ENCODE measurements at places on chromosomes 12 and 14.

DNA sequence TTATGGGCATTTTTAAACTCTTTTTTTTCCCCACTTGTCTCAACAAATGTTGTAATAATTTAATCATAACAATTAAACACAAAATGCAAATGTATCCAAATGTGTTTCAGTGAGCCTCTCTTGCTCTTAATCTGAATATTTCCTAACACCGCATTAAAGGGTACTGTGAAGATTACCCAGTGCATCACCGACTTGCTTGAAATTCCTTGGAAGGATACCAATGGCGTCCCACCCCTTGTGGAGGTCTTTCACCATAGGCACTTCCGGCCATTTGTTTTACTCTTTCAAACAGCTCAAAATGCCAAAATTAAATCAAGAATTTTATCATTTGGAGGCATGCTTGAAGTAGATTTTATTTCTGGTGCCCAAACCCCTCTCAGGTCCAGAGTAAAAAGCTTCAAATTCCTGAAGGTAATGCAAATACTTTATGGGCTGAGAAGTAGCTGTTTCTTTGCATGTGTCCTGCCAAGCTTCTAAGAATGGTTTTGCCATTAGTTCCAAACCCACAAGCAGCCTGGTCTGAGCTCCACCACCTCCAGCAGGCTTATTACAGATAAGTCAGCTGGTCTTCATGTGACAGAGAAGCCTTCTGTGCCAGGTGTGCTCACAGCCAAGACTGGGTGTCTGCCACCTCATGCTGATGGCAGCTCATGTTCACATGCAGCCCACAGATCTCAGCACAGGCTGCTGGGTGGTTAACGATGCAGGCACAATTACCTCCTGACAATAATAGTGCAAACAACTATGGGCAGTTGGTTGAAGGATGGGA, 16.4 kb upstream of the NUDT4 start:
- DNase-seq = no peak

DNA sequence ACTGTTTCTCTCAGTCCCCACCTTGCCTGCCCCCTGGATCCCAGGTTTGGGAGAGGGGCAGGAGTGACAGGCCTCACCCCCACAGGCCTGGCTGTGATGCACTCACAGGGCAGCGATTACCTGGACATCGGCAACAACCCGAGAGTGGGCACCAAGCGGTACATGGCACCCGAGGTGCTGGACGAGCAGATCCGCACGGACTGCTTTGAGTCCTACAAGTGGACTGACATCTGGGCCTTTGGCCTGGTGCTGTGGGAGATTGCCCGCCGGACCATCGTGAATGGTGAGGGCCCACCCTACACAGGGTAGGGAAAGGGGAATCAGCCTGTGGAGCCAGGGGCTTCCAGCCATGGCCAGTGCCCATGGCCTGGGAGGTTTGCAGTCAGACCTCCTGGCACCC, 8.6 kb downstream of the ACVRL1 start:
- DNase-seq = no peak

DNA sequence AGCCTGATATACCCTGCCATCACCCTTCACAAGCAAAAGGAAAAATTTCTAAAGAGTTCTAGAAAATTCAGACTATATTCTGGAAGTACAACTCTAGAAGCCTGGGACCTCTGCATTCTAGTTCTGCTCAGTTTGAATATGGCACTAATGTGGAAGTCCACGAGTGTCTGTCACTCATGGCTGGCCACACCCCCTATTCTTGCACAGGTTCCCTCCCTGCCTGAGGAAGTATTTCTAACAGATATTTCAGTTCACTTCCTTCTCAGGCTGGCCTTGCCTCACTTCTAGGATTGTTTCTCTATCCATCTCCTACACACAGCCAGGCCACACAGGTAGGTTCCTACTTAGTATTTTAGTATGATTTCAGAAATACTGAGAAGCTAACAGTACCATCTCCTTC, 67.4 kb downstream of the PHLDA1 start:
- no peak for DNase-seq

DNA sequence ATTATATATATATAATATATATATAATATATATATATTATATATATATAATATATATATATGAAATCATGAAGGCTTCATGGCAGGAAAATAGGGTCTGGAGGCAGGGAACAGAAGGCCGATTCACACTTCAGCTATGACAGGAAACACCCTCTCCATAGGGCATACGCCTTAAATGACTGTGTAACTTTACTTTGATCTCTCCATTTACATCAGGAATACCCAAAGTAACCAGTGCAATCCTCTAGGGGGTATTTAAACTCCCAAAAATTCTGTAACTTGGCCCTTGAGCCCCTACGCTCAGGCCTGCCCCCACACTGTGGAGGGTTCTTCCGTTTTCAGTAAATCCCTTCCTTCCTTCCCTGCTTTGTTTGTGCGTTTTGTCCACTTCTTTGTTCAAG, 40.4 kb upstream of the PPP2R5C start:
- no peak for DNase-seq

GRCh38 chr14:69999261-69999674, 120.1 kb downstream of the SMOC1 start:
- no peak for DNase-seq

DNA sequence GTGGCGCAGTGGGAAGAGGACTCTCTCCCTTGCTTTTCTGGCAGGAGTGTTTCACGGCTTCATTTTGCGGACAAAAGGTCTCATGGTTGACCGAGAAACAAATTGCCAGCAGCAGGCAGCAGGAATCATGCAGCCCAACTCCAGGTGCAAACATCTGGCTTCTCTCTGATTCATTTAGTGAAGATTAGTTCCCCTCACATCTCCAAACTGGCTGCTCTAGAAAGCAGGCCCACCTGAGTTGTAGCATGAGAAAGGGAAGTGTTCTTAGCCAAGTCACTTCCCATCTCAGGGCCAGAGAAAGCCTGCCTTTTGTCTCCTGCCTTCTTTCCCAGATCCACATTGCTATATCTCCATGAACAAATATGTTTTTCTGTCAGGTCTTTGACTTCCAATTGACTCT, 120.8 kb upstream of the CCDC196 start:
- no peak for DNase-seq

DNA sequence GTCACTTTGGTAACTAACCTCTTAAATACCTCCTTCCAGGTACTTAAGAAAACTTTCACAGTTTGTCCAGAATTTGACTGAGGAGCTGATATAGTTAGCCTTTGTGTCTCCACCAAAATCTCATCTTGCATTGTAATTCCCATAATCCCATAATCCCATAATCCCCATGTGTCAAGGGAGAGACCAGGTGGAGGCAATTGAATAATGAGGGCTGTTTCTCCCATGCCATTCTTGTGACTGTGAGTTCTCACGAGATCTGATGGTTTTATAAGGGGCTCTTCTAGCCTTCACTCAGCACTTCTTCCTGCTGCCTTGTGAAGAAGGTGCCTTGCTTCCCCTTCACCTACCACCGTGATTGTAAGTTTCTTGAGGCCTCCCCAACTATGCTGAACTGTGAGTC, 7.8 kb upstream of the NOVA1 start:
- DNase-seq = no peak

- DNase-seq = peak; percentile 47
These were observed 2.6 kb downstream of the DNAJC22 start for GRCh38 chr12:49349266-49349665.

- DNase-seq = no peak
These were observed 353 bp downstream of the BAG5 start for GRCh38 chr14:103562179-103562428.

GRCh38 chr12:3458041-3458440, 33.0 kb upstream of the PRMT8 start:
- DNase-seq = no peak

GRCh38 chr14:95236221-95236620, 78.9 kb upstream of the DICER1 start:
- DNase-seq = no peak

- DNase-seq = no peak
These were observed 13.5 kb downstream of the PTGER2 start for GRCh38 chr14:52327374-52328226.

GRCh38 chr12:113893221-113893620, 72.9 kb downstream of the RBM19 start:
- no peak for DNase-seq

DNA sequence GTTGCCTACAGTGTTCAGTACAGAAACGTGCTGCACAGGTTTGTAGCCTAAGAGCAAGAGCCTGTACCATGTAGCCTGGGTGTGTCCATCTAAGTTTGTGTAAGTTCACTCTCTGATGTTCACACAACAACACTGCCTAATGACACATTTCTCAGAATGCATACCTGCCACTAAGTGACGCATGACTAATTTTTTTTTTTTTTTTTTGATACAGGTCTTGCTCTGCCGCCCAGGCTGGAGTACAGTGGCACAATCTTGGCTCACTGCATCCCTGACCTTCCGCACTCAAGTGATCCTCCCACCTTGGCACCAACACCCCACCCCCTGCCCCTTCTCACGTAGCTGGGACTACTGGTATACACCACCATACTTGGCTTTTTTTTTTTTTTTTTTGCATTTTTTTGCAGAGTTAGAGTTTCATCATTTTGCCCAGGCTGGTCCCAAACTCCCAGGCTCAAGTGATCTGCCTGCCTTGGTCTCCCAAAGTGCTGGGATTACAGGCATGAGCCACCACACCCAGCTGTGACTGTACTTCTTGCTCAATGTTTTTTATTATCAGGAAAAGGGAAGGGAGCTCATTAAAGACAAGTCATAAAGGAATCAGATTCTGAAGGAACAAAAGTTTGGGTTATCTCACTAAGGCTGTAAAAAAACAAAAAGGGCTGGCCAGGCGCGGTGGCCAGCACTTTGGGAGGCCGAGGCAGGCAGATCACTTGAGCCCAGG, 10.0 kb upstream of the CDC42BPB start:
- no peak for DNase-seq

DNA sequence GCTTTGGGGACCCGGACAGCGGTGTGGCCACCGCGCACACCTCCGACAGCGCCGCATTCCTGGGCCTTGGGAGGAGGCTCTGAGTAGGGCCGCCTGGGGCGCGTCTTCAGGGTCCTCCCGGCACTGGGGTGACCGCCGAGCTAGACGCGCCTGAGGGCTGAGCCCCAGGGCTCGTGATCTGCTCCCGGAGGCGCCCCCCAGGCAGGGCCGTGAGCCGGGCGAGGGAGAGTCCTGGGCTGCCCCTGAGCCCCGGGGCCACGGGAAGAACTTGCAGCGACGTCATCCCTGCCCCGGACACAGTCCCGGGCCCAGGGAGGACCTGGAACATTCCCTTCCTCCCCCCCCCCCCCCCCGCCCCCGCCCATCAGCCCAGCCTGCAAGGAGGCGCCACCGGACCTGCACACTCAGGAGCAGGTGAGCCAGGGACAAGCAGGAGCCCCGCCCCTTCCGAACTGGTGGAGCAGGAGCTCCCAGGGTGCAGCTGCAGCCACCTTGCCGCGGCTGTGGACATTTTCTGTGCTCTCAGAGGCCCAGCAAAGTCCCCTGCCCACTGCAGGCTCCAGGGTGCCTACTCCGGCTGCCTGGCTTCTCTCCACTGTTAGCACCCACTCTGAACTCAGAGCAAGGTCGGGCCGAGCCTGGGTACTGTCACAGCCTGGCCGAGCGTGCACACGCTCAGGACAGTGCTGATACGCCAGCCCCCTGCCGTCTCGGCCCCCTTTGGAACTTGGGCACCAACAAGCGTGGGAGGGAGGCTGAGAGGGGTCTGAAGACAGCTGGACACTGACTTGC, 50.7 kb downstream of the A2M start:
- DNase-seq = no peak

GRCh38 chr12:48970702-48971334, 717 bp downstream of the WNT10B start:
- peak; percentile 61 for DNase-seq

GRCh38 chr14:92481811-92482555, 31.6 kb upstream of the RIN3 start:
- DNase-seq = peak; percentile 35

DNA sequence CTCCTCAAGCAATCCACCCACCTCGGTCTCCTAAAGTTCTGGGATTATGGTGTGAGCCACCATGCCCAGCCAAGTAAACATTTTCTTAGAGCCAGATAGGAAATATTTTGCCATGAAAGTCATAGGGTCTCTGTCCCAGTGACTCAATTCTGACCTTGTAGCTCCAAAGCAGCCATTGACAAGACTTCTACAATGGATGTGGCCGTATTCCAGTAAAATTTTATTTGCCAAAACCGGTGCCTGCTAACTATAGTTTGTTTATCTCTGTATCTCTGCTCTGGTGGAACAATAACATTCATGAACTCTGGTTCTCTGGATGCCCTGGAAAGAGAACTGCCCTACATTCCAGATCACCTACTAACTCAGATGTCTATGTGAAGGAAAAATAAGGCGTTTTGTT, 54.6 kb upstream of the USP44 start:
- DNase-seq = no peak

- DNase-seq = no peak
These were observed 59.1 kb upstream of the TMEM263 start for GRCh38 chr12:106896603-106897002.

DNA sequence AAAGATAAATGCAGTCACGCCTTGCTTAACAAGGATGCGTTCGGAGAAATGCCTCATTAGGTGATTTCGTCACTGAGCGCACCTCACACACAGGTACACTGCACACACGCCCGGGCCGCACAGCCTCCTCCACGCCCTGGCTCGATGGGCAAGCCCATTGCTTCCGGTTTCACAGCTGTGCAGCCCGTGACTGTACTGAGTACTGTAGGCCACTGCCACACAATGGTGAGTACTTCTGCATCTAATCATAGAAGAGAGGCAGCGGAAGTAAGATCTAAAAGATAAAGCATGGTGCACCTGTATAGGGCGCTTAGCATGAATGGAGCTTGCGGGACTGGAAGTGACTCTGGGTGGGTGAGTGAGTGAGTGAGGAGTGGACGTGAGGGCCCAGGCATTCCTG, 4.3 kb downstream of the RIMBP2 start:
- no peak for DNase-seq

- DNase-seq = no peak
These were observed 18.0 kb downstream of the MFAP5 start for GRCh38 chr12:8644345-8645248.

DNA sequence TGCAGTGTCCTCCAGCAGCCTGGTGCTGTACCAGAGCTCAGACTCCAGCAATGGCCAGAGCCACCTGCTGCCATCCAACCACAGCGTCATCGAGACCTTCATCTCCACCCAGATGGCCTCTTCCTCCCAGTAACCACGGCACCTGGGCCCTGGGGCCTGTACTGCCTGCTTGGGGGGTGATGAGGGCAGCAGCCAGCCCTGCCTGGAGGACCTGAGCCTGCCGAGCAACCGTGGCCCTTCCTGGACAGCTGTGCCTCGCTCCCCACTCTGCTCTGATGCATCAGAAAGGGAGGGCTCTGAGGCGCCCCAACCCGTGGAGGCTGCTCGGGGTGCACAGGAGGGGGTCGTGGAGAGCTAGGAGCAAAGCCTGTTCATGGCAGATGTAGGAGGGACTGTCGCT, 15.2 kb downstream of the C12orf43 start:
- no peak for DNase-seq

GRCh38 chr14:68573722-68574121, 219.1 kb downstream of the ZFP36L1 start:
- DNase-seq = no peak

DNA sequence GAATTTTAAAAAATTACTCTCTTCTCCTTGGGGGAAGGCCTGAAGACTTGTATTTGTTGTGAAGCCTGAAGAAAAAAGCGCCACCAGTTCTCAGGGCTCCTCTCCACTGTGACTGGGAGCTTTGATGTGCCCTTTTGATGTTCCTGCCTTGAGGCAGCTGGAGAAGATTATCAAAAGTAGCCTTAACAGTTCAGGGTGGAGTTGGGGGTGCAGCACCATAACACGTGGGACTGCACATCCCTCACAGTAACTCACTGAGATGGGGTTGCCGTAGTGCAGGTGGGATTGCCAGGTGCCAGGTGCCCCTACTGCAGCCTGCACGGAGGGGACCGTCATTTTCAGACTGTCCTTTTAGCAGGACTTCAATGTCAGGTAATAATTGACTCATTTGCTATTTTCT, 474.1 kb downstream of the ETNK1 start:
- DNase-seq = no peak
